ENCODE measurements at places on chromosomes 4 and X.

DNA sequence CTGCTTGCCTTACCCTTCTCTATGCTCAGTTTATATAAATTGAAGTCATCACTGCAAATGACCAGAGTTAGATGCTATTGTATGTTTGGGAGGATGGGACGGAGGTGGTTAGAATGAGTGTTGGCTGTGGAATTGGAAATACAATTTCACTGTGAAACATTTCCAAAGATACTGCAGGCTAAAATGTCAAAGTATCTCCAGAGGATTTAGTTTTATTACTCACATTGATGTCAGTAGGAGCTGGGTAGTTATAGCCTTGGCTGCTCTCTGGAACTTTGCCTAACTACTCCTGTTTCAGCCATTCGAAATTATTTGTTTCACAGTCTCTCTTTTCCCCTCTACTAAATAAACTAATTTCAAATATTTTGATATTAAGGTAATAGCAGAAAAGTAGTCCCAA, 92.6 kb upstream of the PPP3CA start:
- peak; percentile 4 for DNase-seq

- no peak for DNase-seq
Measured at GRCh38 chr4:15944895-15945294, 6.4 kb upstream of the FGFBP1 start.

GRCh38 chr4:110075083-110075738, 123.2 kb downstream of the ELOVL6 start:
- DNase-seq: no peak

DNA sequence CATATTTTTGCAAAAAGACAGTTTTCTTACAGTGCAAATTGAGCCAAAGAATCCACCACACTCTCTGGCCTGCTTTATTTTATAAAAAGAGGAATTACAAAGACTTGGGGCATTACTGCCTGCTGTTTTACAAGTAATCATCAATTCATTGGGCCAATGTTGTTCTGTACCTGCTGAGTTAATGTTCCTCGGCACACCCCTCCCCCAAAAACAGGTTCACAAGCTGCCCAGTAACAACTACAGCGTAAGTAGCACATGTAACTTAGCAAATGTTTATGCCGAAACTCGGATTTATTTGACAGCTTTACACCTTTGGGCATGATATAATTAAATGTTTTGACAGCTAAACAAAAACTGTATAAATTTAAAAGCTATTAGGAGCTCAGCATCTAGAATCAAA, 214.6 kb upstream of the MAB21L2 start:
- DNase-seq: no peak

Data from fibroblast of skin of left biceps (primary cell).